ENCODE measurements at places on chromosomes 6 and 20.

DNA sequence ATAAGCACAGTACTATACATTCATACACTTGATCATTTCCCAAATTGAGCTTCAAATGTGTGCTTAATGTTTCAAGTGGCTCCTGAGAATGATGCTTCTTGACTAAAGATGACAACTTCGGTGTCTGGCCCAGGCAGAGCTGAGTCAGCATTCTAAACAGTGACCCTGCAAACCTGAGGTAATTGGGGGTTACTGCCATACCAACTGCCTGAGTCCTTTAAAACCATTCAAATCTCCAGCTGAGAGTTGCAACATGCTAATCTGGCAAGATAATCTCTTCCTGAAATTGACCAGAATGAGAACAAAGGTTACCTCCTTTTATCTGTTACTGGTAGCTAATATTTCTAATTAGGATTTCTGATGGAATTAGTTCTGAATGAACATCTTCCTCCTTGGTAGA lies 8.2 kb downstream of the BACH2 start:
- no peak for DNase-seq

DNA sequence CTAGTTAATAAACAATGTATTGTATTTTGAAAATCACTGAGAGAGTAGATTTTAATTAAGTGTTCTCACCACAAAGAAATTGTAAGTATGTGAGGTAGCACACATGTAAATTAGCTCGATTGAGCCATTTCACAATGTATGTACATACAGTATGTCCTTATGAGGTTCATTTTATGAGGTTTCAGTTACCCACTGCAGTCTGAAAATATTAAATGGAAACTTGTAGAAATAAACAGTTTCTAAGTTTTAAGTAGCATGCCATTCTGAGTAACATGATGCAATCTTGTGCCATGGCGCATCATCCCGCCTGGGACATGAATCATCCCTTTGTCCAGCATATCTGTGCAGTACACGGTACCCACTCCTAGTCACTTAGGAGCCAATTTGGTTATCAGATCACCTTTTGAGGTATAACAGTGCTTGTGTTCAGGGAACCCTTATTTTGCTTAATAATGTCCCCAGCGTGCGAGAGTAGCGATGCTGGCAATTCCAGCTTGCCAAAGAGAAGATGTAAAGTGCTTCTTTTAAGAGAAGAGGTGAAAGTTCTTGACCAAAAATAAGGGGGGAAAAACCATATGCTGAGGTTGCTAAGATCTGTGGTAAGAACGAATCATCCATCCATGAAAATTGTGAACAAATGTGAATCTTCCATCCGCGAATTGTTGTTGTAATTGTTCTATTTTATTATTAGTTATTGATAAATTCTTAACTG lies 64.7 kb downstream of the KCNS1 start:
- no peak for DNase-seq

DNA sequence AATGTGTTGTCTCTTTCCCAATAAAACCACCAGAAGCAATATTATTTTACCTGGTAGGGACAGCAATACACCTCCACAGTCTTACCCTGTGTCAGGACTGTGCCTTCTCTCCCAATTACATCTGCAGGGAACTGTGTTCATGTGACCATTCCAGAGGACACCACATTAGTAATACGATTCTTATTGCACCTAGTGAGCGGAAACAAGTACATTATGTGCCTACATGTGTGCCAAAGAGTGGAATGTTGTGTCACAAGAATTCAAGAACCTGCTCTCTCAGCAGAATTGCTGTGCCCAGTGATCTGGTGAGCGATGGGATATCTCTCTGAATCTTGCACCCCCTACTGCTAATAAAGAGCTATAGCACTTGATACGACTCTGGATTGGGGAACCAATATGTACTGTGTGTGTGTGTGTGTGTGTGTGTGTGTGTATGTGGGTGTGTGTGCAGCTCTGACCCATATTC lies 57.4 kb upstream of the FOXC1 start:
- DNase-seq: no peak

- no peak for DNase-seq
These were observed 135.6 kb upstream of the UST start for GRCh38 chr6:148611213-148611612.

- DNase-seq: no peak
These were observed 363.8 kb downstream of the RNGTT start for GRCh38 chr6:88599571-88599970.

DNA sequence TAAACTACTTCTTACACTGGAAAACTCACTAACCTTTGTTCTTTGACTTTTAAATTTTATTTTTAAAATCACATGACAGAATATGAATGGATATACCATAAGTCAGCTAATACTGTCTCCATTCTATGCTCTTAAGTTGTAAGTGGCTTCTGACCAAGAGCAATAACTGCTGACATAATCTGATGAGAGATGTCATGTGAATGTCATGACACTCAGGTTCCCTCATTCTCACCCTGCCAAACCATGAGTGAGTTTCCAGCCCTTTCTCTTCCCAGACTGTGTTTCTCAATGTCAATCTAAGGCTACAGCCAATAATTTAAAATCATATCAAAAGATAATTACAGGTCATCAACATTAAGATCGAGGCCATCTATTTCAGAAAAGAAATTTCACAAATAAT lies 39.7 kb downstream of the KIF16B start:
- DNase-seq: no peak

DNA sequence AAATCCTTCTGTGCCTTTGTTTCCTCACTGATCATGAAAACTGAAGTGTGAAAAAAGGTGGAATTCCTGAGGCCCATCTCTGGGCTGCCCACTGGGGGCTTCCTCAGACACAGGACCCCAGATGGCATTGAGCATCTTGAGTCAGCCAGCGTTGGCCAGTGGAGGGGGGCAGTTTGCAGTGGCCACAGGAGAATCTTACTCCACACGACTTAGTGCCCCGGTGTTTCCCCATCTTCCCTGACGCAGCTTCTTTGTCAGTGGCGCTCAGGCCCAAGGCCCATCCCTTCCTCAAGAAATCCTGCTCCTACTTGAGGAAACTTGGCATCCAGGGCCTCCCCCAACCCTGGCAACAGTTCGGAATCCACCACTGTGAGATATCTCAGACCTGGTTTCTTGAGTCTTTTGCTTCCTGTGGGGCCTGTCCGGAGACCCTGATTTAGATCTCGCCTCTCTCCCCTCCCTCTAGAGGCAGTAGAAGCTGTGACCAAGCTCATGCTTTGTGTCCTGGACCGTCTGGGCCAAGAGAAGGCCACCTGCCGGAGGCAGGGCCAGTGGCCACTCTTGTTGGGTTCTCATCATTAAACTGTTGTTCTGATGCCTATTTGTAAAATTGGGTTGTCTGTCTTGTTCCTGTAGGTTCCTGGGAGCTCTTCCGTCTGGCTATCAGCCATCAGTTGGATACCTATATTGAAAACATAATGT lies 20.2 kb upstream of the DLGAP4 start:
- DNase-seq: peak; percentile 68

DNA sequence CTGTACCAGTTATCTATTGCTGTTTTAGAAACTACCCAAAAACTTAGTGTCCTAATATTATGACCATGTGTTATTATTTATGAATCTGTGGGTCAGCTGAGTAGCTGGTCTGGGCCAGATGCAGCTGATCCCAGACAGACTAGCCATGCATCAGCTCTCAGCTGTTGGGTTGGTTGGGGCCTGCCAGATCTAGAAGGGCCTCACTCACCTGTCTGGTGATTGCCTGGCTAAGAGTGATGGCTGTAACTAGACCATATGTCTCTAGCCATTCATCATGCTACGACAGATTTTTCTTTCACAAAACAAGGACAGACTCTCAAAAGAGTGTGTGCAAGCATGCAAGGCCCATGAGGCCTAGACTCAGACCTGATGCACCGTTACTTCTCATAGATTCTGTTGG lies 403.2 kb downstream of the SAMD5 start:
- no peak for DNase-seq

DNA sequence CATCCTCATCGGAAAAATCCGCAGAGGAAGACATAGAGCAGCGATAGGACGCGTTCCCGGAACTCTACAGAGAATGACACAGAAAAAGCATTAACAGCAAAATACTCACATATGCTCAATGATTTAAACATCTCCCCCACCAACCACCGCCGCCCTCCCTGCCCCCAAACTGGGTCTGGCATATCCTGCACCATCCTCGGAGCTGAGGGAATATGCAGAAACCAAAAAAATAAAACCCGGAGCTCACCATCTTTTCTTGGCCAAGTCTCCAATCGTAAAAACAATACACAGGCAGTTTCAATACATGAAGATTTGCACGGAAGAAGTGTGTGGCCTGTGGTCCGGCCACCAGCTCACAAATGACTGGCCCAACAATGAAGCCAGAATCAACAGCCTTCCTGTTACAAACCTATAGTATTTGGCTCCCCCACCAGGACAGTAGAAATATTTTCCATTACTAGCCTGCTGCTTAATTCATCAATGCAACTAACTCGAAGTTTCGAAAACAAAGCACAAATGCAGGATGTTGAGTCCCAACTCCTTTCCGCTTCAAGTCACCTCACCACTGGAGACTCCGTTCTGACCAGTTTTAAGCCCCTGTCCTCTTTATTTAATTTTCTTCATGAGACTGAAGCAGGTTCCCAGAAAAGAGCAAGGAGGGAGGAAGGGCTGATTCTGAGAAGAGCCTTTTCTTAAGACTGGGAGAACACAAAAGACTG lies 103.2 kb upstream of the BEND6 start:
- no peak for DNase-seq

DNA sequence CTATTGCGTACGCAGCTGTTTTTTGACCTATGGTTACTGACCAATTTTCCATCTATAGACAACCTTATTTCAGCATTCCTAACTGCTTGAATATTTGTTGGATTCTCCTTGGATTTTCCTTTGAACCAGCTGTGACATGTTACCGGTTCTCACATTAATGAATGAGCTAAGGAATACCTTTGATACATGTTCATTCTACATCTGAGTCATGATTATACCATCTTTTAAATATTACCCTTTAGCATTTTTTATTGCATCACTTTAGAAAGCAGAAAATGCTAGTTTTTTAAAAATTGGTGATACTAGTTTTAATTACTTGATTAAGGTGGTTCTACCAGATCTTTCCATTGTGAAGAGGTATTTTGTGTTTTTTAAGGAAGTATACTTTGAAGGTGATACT lies 1.9 kb upstream of the IGF2R start:
- no peak for DNase-seq
